ENCODE measurements at places on chromosomes 1 and 21.

DNA sequence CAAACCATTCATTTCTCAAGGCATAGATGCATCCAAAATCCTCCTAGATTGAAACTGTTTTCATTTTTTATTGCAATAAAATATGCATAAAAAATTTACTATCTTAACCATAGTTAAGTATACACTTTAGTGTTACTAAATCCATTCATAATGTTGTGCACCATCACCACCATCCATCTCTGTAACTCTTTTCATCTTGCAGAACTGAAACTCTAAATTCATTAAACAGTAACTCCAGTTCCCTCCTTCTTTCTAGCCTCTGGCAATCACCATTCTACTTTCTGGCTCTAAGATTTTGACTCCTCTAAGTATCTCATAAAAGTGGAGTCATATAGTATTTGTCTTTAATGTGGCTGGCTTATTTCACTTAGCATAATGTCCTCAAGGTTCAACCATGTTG is 236.8 kb downstream of the SMYD3 start:
- no peak for DNase-seq

GRCh38 chr1:51612447-51612961 is 4.4 kb upstream of the OSBPL9 start:
- no peak for DNase-seq

- DNase-seq, result no peak
Observed at GRCh38 chr1:182380199-182380598, 11.4 kb downstream of the GLUL start.

GRCh38 chr1:166489670-166490436 is 323.1 kb upstream of the FAM78B start:
- no peak for DNase-seq

GRCh38 chr1:5686925-5687706 is 305.1 kb downstream of the NPHP4 start:
- DNase-seq, result no peak

Data from NCI-H187 treated with DMSO at 0.1 percent for 48 hours (cell line).